ENCODE measurements at places on chromosomes 6 and 20.

DNA sequence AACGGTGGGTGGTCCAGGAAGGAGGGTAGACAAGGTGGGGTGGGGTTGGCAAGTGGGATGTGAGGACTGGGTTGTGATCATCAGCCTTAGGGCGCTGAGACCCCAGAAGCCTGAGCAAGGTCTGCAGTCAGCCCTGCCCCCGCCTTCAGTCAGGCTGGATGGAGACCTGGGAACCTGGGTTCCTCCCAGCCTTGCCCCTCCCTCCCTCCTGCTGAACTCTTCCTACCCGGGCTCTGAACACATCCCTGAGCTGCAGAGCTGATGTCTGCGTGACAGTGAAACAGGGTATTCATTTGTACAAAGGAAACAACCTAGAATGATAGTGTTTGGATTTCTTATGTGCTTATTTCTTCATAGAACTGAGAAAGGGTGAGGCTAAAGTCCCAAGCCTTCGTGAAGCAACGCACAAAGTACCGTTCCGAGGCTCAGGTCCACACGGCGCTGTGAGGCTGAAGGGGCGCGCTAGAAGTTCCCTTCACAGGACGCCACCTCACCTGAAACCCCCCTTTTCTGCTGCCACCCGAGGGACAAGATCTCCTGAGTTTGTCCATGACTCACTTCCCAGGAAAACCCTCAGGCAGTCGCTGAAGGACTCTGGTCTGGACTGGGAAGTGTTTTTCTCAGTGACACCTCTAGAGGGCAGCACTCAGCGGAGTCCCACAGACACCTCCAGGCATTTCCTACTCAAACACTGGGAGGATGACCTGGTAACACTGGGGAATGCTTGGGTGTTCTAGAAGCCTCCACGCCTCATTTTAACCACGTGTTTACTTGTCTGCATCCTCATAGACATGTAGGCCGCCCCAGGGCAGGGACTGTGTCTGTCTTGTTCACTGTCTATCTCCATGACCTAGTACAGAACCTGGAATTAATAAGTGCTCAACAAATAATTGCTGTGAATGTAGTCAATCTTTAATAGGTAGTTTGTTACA, 1.2 kb downstream of the GSTA5 start:
- peak; percentile 15 for DNase-seq

GRCh38 chr6:21173678-21174077, 419.9 kb upstream of the SOX4 start:
- DNase-seq, result no peak

GRCh38 chr20:1858871-1859270, 36.3 kb upstream of the SIRPA start:
- DNase-seq, result no peak

- DNase-seq, result no peak
Observed at GRCh38 chr6:166336847-166337246, 5.5 kb downstream of the SFT2D1 start.

- no peak for DNase-seq
Observed at GRCh38 chr6:37260040-37260439, 2.1 kb upstream of the TMEM217 start.

DNA sequence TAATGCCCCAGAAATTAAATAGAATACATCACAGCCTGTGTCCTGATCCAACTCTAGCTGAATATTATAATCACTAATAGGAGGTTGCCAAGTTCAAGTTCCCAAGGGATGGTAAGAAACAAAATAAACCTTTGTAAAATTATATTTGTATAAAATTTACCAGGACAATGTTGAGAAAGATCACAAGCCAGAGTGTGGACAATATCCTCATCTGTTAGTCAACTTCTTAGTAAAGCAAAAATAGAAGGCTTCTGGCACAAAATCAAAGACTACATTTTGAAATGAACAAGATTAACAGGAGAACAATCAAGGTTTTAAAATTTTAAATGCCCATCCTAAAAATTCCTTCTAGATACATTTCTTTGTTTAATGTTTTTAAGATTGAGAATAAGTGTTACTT, 290.4 kb upstream of the HSF2 start:
- no peak for DNase-seq

DNA sequence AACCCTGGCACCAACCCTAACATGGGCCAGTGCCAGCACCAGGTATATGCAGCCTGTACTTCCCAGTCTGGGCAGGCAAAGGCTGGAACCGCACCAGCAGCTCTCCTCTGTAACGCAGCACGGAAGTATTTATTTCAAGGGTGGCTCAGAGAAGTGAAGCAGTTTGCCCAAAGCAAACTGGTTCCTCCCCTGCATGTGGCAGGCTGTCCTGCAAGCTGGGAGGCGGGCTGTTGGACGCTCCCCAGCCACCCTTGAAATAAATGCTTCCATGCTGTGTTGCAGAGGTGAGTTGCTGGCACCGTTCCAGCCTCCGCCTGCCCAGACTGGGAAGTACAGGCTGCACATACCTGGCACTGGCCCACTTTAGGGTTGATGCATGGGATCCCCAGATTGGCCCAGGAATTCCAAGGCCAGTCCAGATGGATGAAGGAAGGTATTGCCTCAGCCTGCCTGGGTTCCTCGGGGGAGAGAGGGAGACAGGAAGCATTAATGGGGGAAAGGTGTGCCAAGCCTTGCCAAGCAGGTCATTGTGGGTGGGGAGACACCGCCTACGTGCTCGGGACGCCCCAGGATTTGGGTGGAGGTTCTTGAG, 49.8 kb downstream of the PPARD start:
- no peak for DNase-seq

GRCh38 chr20:50911030-50911429, 20.2 kb downstream of the ADNP start:
- DNase-seq, result no peak

DNA sequence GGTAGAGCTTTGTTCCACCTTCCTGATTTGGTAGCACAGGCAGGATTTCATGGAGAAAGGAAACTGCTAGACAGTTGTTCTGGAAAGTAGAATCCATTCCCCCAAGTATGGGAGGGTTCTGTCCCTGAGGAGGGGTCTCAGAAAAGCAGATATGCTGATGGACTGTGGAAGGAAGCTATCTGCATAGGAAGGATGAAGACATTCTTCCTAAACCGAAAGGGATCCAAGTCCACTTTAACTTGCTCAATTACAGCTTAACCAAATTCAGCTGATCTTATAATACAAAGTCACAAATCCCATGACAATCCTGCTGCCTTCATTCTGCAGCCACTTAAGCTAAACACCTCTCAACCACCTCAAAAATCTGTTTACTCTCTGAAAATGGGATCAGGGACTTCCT, 2.6 kb downstream of the MAN1A1 start:
- no peak for DNase-seq

DNA sequence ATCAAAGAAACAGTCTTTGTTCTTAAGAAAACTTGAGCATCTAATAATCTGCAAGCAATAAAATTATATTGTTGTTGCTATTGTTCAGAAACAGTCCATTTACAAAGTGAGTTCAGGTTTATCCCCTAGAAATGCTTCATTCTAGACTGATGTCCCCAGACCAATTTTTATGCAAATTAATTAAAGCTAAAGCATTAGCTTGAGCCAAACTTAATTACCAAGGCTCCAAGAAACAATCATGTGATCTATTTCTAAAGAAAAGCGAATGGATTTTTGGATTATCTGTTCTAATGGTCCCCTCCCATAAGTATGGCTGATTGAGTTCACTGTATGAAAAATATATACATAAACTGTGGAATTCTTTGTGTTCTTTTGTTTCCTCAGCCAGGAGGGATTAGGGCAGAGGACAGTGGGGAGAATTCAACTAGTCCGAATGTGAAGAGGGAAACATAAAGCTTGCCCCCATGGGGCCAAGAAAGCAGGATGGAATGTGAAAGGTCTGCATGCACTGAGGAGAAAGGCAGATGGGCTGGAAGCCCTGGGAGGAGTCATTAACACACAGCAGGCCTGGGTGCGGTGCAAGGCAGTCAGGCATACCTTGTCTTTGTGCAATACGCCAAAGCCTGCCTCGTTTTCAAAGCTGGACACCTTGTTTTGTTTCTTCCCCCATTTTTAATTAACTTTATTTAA, 597.1 kb downstream of the KIF16B start:
- DNase-seq, result no peak

GRCh38 chr20:2248837-2249236, 47.0 kb upstream of the TGM3 start:
- DNase-seq, result no peak

DNA sequence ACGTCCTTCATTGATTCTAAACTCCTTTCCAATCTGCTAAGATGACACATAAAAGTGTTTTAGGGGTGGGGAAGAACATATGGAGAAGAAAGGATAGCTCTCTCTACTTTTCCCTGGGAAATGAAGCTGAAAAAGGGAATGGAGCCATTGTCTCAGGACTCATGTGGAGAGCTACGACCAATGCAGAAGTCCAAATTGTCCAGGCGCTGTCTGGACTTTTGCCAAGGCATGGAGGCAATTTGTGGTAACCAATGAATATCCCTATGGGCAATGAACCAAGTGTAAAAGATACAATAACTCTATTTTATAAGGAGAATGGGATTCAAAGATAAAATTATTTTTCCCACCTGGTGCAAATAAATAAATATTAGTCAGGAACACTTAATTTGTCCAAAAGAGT, 16.1 kb downstream of the FBXL4 start:
- no peak for DNase-seq
